Kidney epithelial cell (primary cell): ENCODE measurements at places on chromosomes 6 and 20. TPM values are rescaled to one million over a fixed set of nuclear protein-coding genes. Genes with fewer than 3 reads are reported as not detected.

GRCh38 chr6:142251930-142252445 is 49.8 kb upstream of the ADGRG6 start:
- DNase-seq = no peak

GRCh38 chr6:70124882-70125545 is 177.9 kb downstream of the COL9A1 start:
- peak; percentile 39 for DNase-seq

- DNase-seq = no peak
Measured at GRCh38 chr6:165109011-165109410, 200.4 kb downstream of the C6orf118 start.

DNA sequence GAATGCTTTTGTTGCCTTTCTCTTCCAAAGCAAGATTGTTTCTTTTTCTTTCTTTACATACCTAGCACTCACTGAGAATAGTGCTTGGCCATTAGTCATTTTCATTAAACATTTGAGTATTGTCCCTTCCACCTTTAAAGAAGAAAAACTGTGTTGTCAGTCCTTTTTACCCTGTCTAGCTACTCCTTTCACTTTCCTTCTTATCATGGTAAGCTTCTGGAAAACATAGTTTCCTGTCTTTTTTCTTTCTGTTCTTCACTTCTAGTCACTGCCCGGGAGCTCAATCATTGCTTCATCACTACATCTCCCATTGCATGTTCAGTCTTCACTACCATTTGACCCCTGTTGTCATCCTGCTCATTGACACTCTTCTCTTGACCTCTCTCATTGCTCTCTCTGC is 12.1 kb downstream of the VAPB start:
- DNase-seq = no peak

DNA sequence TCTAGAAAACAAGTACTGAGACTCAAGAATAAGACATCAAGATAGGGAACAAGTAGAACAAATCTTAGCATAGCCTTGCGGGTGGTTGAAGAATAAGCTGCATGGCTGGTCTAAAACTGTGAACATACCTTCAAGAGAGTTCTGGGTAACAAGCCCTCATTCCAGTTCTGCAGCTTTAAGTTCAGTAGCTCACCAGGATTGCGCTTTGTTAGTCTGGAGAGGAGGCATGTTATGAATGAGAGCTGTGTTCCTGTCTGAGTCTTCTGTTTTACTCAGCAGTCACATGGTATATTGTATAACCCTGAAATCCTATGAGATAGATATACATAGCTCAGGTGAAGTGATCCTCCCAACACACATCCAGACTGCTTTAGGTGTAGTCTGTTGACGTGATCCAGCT is 406.6 kb upstream of the IRAK1BP1 start:
- no peak for DNase-seq

- DNase-seq = no peak
Measured at GRCh38 chr6:168117942-168118341, 38.9 kb upstream of the FRMD1 start.

DNA sequence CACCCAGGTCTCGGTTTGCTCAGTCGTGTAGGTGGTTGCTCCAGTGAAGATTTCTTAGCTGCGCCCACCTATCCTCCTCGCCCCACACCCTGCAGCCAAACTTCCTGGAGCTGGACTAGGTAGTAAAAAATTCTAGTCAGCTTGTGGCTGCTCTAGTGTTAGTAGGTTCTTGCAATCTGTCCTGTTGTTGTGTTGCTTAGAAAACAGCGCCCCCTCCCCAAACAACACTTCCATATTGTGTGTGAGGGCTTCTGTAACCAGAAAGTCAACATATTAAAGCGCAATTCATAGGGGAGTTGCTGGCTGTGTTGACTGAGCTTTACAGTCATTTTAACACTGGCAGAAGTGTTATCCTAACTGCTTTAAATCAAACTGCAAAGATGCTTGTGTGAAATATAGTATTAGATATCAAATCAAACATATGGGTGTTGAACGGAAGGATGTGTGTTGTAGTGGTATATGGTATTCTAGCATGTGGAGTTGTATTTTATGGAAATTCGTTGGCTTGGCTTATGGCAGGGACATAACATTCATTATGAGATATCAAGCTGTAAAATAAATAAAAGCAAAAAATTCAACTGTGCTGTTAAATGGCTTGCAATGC is 122.5 kb downstream of the ARID1B start:
- no peak for DNase-seq

- no peak for DNase-seq
Measured at GRCh38 chr20:4369798-4370124, 351.9 kb upstream of the PRND start.

- no peak for DNase-seq
Measured at GRCh38 chr20:58698741-58699622, 6.4 kb downstream of the NPEPL1 start.

DNA sequence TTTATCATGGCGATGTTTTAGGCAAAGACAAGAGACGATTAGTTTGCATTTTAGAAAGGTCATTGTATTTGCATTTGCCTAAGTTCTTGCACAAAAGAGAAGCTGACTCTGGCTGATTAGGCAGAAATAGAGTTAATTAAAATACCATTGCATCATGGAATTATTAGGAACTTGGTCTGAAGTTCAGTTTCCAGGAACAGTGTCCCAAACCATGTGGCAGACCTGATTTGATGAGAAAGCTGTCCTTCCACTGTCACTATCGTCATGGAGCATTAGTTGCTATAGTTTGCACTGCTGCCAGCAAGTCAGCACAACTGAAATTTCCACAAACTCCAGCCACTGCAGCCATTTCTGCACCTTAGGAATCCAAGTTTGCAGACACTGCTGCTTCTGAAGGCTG is 24.3 kb upstream of the MCUR1 start:
- no peak for DNase-seq

DNA sequence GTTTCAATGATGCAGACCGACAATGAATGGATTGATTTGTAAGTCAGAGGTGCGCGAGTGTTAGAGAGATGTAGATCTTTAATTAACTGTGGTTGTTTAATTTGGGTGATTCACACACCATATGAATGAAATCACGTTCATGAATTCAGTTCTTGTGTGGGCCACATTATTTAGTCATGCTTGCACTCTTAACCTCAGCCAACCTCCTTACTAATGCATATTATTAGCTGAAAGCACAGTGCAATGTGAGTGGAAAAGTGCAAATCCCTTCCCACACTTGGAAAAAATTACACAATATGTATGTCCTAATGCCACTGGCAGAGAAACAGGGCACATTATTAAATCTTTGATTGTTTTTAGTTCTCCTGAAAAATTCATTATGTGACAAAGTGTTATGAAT is 512.5 kb downstream of the BCKDHB start:
- DNase-seq = no peak

RNF182 gene
- 7.6 and 8.1 TPM in 2 replicates for total RNA-seq

LRP11 gene
- total RNA-seq = 34.9 and 37.9 TPM in 2 replicates

TRIM38 gene
- 4.5 and 4.7 TPM in 2 replicates for total RNA-seq

POM121L2 gene
- not detected in 2 replicates for total RNA-seq

KCNQ2 gene
- total RNA-seq = 0.04 and 0.21 TPM in 2 replicates

ELOVL4 gene
- 2.8 and 3.3 TPM in 2 replicates for total RNA-seq

HSD17B8 gene
- total RNA-seq = 11.4 and 13.1 TPM in 2 replicates

ELOVL5 gene
- total RNA-seq = 63.6 and 74.6 TPM in 2 replicates

SYNJ2 gene
- total RNA-seq = 14.3 and 14.4 TPM in 2 replicates
